ENCODE measurements at places on chromosomes 11 and 22.

GRCh38 chr22:48316257-48317250 lies 1511.1 kb downstream of the BRD1 start:
- DNase-seq = no peak

DNA sequence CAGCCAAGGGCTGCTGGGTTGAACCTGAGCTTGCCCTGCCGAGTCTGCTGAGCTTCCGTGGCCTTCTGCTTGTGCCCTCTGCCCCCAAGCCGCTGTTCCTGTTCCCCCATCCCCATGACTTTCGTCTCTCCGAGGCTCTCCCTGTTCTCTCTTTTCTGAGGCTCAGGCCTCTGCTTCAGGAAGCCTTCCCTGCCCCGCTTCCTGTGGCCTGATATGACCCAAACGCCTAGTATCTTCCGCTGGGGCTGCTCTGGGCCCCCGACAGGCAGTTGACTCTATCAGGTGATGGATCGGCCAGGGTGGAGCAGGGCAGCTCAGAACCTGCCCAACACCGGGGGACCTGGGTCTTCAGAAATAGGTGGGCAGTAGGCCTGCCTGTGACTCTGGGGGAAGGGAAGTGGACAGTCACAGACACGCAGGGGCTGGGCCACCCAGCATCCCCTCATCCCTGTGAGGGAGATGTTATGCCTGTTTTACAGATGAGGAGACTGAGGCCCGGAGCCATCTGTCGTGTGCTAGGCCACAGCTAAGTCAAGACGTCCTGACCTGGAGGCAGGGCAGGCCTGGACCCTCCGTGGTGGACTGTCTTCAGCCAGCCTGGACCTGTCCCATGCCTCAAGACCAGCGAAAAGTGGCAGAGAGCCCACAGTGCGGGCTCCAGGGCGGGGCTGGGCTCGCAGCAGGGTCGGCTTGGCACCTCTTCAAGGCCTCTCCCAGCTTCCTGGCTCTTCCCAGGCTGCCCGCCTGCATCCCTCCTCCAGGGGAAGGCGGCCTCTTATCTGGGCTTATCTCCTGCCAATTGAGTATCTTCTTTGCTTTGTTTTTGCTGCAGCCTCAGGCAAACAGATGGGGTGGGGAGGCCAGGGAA lies 16.2 kb downstream of the BAD start:
- DNase-seq = no peak

- no peak for DNase-seq
These were observed 34.1 kb downstream of the SNX19 start for GRCh38 chr11:130882138-130882551.

GRCh38 chr22:46941968-46942798 lies 179.7 kb downstream of the TBC1D22A start:
- no peak for DNase-seq

GRCh38 chr11:606245-606644 lies 9.5 kb downstream of the IRF7 start:
- no peak for DNase-seq

- no peak for DNase-seq
These were observed 683.9 kb downstream of the TBC1D22A start for GRCh38 chr22:47446331-47446730.

- no peak for DNase-seq
These were observed 136.0 kb downstream of the SWAP70 start for GRCh38 chr11:9799886-9800285.

GRCh38 chr11:104096900-104097299 lies 60.5 kb downstream of the DDI1 start:
- DNase-seq = no peak

DNA sequence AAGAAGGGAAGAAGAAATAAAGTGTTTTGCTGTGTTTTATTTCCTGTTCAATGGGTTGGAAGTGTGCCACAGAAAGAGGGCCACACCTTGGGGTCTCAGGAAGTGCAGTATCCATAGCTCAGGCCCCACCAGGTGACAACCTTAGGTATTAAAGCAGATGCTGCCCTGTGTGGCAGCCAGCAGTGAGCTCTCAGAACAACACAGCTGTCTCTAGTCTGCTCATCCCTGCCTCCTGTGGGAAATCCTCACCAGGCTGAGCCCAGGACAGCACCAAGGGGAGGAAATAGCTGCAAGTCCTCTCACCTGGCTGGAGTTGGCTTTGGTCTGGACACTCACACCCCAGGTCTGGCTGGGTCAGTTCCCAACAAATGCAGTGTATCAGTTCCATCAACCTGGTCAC lies 25.1 kb downstream of the ARL14EP start:
- no peak for DNase-seq

GRCh38 chr11:8292351-8292750 lies 28.7 kb upstream of the LMO1 start:
- no peak for DNase-seq

GRCh38 chr22:40367342-40367741 lies 3.1 kb upstream of the SGSM3 start:
- no peak for DNase-seq

DNA sequence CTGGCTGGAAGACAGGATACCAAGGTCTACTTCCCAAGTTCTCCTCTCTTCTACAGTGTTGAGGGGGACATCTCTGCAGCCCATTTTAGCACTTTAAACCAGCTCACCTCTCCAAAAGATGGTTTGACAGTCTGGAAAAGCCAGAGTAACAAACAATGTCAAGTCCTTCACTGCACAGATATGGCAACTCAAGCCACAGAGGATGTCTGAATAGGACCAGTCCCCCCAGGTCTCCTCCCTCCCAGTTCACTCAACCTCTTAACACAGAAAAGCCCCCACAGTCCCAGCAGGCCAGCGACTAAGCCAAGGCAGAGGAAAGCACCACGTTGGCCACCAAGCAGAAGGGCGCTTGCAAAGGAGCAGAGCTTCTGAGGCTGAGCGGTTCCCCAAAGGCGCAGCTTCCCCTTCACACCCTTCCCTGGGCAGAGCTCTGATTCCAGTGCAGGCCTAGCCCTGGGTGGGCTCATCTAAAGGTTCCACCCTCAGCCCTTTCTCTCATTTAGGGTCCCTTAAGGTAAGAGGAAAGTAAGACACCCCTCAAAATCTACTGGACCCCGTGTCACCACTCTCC lies 62.7 kb downstream of the PAK1 start:
- DNase-seq = peak; percentile 27

DNA sequence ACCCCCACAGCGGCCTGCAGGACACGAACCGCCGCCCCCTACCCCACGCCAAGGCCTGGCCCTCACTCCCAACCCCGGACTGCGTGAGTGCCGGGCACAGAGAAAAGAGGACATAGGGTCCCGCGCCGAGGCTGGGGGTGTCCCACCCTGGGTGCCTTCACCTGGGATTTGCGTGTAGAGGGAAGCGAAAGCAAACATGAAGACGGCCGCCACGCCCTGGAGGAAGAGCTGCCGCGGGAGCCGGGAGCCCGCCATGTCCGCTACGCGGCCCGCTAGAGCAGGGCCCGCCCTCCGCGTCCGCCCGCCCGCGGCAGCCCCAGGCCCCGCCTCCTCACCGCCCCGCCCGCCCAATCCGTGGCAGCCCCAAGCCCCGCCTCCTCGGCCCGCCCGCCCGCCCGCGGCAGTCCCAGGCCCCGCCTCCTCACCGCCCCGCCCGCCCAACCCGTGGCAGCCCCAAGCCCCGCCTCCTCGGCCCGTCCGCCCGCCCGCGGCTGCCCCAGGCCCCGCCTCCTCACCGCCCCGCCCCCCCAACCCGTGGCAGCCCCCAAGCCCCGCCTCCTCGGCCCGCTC lies at the start of gene LMF2:
Gene LMF2 (minus strand): TSS at position 282 of the 570 bp plus-strand sequence. CDS start 27 bp downstream, at position 255.
- DNase-seq = peak; percentile 98

DNA sequence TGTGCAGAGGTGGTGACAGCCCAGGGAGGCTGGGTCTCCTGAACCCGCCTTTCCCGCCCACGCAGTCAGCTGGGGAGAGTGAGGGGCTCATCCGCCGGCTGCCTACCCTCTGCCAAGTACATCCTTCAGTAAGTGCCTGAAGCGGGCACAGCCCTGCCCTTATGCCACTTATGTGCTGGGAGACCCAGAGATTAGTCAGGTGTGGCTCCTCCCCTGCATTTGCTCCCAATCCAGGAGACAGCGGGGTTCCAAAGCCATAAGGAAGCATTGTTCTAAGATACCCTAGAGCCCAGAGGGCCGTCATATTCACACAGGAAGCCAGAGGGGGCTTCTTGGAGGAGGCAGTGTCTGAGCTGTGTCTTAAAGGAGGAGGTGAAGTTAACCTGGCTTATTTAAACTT lies 5.8 kb upstream of the PPP6R3 start:
- no peak for DNase-seq

GRCh38 chr11:79400206-79400605 lies 40.6 kb downstream of the TENM4 start:
- DNase-seq = no peak

- DNase-seq = no peak
These were observed 417.3 kb upstream of the CADM1 start for GRCh38 chr11:115921540-115921939.

DNA sequence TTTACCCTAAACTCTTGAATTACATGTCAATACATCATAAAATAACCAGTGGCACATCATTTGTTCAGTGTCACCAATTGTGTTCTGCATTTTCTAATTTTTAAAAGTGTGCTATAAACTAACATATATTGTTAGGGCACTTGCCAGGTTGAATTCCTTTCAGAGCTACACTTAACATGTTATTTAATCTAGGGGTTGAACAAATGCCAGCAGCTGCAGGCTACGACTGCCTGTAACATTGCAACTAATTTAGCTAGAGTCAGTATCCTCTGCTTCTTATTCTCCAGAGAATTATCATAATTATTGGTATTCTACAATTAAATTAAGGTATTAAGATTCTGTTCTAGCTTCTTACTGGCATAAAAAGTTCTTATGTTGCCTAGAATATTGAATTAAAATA lies 46.4 kb upstream of the ARHGAP42 start:
- no peak for DNase-seq

DNA sequence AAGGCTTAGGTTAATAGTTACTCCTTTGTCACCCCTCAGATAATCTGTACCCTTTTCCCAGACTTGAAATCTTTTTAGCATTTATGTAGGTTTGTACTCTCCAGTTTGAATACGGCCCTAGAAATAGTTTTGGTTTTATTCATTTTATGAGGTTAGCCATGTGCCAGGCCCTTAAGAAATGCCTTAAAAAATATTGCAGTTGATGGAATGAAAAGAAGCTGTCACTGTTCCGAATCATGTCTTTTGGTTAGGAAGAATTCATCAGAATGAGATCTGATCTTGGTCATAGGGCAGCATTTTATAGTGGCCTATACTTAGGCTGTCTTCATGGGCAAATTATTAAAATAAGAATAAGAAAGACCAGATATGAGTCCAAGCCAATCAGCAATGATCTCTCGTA lies 14.8 kb upstream of the PRSS23 start:
- no peak for DNase-seq

DNA sequence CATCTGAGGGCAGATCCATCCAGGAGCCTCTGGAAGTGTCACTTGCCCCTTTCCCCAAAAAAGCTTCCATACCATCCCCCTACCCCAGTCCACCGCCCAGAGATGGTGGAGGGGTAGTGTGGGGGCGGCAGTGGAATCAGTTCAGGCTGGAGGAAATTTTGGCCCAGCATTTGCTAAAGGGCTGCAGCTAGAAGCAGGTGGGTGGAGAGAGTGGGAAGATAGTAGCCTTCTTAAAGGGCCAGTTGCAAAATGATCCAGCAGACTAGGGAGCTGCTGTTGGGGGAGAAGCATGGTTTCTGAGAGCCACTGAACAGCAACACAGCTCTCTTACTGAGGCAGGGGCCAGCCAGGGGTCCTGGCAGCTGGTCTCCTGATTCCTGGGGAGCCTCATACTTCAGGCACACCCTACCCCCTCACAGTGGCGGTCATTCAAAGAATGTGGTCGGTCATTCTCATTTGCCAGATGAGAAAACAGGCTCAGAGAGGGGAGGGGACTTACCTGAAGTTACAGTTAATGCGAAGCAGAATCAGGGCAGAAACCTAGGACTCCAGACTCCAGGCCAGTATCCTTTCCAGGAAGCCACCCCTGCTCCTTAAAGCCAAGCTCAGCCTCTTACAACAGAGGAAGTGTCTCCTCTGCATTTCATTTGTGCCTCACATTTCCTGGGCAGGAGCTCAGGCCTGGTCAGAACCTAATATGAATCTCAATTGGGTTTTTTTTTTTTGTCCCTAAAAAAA lies 5.4 kb downstream of the SEC14L2 start:
- no peak for DNase-seq

DNA sequence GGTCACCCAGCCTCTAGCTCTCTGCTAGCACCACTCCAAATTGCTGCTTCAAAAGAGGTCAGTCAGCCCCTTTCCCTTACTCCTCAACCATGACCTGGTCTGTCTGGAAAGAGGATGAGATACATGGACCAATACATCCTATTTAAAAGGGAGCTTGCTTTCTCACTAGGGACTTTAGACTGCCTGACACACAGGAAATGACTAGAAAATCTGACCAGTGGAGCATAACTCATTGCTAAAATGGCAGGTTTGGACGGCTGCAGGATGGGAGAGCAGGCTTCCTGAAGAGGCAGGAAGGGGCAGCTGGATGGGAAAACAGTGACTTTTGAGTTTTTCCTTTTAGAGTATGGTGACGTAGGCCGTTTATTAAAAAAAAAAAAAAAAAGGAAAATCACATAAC lies 25.3 kb downstream of the STIM1 start:
- DNase-seq = no peak

DNA sequence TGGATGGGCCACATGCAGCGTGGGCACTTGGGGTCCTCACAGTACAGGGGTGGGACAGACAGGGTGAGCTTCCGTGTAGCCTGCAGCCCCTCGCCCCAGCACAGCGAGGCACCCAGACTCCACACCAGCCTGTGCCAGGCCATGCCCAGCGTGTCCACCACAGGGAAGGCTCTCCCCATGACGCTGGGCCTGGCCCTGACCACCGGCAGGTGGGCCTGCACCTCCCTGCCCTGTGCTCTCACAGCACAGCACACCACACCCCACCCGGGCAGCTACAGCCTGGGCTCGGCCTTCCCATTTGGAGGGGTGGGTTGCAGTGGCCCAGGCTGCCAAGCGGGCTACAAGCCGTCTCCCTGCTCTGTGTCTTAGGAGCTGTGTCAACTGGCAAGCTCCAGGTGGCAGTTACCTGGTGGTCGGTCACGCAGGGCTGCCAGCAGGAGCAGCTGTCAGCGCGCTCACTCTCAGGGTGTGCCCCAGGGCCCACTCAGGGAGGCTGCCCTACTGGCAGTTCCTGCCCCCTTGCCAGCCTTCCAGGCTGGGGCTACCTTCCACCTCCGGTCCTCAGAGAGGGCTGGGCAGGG lies 4.6 kb downstream of the MOB2 start:
- DNase-seq = no peak

- DNase-seq = no peak
These were observed 1.3 kb downstream of the FADD start for GRCh38 chr11:70204466-70204799.

DNA sequence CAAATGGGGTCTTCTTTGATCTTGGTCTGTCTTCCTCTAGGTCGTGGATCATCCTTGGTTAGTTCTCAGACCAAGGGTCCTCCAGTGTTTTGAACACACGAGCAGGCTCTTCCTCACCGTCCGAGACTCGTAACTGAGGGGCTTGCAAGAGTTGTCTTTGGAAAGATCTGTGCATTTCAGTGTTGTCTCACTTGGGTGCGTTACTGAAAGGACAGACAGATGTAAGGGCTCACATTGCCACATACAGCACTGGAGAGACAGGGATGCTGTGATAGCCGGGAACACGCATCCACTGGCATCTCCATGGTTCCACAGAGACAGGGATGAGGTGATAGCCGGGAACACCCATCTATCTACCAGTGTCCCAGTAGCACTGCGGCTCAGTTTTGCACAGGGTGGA lies 15.7 kb downstream of the GLB1L2 start:
- no peak for DNase-seq

GRCh38 chr22:30754971-30755758 lies 60.5 kb downstream of the OSBP2 start:
- DNase-seq = peak; percentile 58

- no peak for DNase-seq
These were observed 993.4 kb upstream of the FAT3 start for GRCh38 chr11:91231226-91231625.
